ENCODE measurements at places on chromosomes 5 and 9. TPM values are rescaled to one million over a fixed set of nuclear protein-coding genes. Genes with fewer than 3 reads are reported as not detected.

- DNase-seq, result no peak
Measured at GRCh38 chr9:34690983-34691935, at the start of gene CCL19. TSS of gene CCL19 (minus strand) at chr9:34691276. CDS start at chr9:34691139, 137 bp downstream.

Gene SAPCD2
- 13.5 TPM for total RNA-seq

GRCh38 chr5:74161170-74161569, 479.4 kb downstream of the ENC1 start:
- no peak for DNase-seq

DNA sequence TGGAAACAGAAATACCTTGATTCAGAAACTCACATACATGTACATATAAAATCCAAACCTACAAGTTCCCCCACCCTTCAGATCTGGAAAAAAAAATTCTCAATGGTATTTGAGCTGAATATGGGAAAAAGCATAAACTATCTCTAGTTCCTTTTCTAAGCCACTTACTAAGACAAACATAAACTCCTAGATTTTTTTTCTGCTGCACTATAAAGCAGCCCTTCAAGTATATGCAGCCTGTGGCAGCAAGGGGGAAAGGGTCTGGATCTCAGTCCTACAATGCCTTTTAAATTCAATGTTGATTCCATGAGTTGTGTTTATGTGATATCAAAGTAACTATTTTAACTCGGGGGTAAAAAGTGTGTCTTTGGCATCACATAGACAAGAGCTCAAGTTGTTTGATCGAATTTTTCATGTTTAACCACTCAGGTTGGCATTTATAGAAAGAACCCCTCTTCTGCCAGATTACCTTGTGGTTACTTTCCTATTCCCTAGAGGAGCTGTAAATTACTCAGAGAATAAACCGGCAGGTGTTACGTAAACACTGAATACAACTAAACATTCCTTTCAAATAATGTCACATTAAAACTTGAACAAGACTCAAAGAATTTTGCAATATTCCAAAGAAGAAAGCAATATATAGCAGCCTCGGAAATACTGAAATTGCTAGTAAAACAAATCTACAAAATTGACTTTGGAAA, 91.8 kb upstream of the FER start:
- DNase-seq, result no peak

Gene CAMK4
- total RNA-seq, result 33.7 TPM

Data from glutamatergic neuron (in vitro differentiated cells).